Left kidney (tissue), 8 donors: ENCODE measurements at places on chromosomes 5 and 9. TPM values are rescaled to one million over a fixed set of nuclear protein-coding genes. Genes with fewer than 3 reads are reported as not detected.

ARL10 gene
- polyA plus RNA-seq, result 16.8 TPM

GRCh38 chr9:130142641-130143040, 29.6 kb upstream of the NCS1 start:
- no peak for DNase-seq

DNA sequence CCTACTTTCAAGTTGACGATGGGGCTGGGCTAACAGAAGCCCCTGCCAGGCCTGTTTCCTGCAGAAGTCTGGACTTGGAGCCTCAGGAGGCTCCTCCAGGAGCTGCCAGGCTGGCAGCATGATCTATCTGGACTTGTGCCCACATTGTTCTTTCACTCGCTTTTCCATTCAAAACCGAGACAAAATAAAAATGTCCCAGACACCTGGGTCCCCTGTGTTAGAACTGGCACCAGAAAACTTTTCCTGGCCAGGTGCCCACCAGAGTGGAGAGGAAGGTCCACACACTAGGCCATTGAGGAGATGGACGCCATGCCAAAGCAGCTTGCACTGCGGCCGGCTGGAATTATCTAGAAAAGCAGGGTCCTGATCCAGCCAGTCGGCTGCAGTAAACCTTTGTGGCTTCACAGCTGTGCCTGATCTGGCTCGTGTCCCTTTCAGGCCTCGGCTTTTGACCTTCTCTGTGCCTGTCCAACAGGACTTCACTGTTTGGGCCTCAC, 78.2 kb downstream of the GCNT1 start:
- DNase-seq, result no peak

ERBIN gene
- 124 TPM for polyA plus RNA-seq

- DNase-seq, result no peak
Observed at GRCh38 chr5:44708602-44709001, 100.1 kb upstream of the MRPS30 start.

OLFM1 gene
- 3.3 TPM for polyA plus RNA-seq

FGF18 gene
- polyA plus RNA-seq, result 0.25 TPM

GRCh38 chr9:87152256-87152655, 204.9 kb upstream of the GAS1 start:
- DNase-seq, result no peak

DNA sequence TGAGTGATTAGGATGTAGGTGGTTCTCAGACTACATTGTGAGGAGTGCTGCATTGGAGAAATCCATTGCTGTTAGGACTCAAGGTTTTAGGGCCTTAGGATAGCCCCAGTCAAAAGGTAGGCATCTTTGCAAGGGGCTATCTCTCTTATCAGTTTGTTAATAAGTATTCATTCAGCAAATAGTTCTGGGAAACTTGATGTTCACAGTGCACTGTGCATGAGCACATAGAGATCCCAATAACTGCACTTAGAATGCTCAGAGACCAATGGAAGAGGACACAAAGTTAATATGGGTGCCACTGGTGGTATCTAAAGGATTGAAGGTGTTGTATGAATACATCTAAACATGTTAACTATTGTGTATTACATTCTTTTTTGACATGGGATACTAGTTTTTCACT, 131.4 kb downstream of the KIF4B start:
- DNase-seq, result no peak

LMX1B gene
- polyA plus RNA-seq, result 18.3 TPM

GRCh38 chr9:114108016-114108833, 9.1 kb upstream of the KIF12 start:
- DNase-seq, result peak; percentile 76

HAVCR2 gene
- polyA plus RNA-seq, result 18.2 TPM

DNA sequence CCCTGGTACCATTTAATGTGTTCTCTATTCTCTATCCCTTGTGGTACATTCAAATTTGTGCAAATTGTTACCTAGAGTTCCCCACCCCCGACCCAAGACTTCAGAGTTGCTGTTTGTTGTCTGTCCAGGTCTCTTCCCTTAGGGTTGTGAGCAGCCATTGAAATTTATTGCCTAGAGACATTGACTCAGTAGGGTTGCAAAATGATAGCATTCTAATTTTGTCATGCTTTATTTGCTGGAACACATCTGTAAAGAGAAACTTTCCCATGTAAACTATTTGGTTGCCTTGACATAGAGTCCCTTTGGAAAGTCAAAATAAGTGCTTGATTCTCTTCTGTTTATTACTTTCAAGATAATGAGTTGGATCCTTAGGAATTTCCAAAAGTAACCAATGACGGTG, 91.7 kb upstream of the KLF9 start:
- no peak for DNase-seq

DNA sequence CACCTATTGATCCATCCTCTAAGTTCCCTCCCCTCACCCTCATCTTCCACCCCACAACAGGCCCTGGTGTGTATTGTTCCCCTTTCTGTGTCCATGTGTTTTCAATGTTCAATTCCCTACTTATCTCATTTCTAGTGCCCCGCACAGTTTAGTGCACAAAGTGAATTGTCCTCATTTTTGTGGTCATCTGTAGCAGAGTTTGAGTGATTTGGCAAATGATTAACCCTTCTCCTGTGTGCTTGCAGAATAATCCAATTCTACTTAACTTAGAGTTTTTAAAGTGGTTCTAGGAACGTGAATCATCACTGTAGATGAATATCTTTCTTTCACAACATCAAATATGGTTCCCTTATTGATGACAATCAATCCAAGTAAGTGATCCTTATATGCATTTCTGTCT, 6.3 kb upstream of the HAPLN1 start:
- no peak for DNase-seq

DNA sequence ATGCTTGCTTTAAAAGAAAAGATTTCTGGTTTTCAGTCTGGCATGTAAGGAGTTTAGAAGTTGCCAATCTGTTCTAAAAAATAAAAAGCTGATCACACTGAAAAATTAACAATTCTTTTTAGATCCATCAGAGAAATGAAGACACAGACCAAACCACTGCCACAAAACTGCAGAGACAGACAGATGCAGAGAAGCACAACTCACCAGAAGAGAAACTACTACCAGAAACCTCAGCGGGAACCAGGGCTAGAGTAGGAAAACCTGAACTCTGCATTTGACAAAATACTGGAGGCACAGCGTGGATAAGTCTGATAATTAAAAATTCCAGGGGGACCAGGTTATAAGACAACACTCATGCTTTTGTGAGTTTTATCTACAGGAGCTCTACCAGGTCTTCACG, 28.8 kb downstream of the FBXL17 start:
- DNase-seq, result no peak

SLC25A2 gene
- 0.23 TPM for polyA plus RNA-seq

- DNase-seq, result no peak
Observed at GRCh38 chr5:98214240-98215051, 559.0 kb upstream of the RGMB start.

DNA sequence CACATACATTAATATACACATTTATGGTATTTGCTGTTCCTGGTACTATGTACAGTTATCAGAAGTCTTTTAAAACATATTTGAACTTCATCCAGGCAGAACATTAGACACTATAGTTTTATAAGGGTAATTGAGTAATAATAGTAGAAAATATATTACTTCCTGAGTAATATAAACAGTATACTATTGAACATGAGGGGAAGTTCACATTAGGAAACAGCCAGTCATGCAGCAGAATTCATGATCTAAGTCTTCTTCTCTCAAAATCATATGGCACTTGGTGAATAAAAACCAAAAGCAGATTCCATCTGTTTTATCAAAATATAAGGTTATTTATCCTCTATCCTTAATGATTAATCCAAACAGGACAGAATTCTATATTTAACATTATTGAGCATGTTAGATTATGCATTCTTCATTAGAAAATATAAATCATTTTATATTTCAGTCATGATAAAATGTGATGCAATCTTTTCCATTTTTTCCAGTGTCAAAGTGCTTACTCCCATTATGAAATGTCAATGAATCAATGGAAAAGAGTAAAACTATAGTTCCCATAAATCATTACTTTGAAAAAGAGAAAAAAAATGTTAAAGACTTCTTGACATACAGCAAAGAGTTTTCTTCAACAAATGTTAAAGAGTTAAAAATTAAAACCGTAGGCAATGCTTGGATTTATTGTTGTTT, 584.3 kb upstream of the TUSC1 start:
- no peak for DNase-seq

- no peak for DNase-seq
Observed at GRCh38 chr9:78848061-78848460, 551.1 kb downstream of the PSAT1 start.

DNA sequence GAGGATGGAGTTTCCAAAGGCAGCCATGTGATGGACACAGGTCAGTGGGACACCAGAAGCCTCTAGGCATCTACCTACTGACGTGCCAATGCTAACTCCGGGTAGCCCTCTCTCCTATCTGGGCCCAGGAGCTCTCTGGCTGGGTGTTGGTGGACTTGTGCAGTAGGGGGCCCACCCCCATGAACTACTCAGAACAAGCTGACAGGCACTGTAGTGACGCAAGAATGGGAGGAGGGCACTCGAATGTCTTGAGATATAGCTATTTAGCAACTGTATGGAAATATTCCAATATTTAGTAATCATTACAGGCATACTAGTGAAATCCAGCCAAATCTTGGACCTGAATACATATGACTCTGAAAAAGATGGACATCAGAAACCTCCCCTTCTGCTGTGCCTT, 5.7 kb upstream of the DOCK2 start:
- DNase-seq, result no peak

DNA sequence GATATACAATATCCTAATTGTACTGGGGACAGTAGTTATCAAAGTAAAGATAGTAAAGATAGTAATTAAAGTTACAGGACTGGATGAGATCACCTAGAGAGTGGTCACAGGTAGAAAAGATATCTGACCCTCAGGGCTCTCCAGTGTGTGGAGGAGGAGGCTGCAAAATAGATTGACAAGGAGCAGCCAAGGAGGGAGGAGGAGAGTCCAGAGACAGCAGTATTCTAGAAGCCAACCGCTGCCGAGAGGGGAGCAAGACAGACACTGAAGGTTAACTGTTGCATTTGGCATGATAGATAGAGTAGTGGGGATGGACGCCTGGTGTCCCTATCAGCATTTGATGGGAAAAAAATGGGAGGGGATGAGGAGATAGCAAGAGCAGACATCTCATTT, 17.0 kb upstream of the F2RL1 start:
- no peak for DNase-seq
